ENCODE measurements at places on chromosomes 1 and 21.

GRCh38 chr1:199089393-199090122 is 450.7 kb downstream of the PTPRC start:
- peak; percentile 81 for DNase-seq

- DNase-seq, result no peak
These were observed 41.0 kb downstream of the KCND3 start for GRCh38 chr1:111948209-111949171.

DNA sequence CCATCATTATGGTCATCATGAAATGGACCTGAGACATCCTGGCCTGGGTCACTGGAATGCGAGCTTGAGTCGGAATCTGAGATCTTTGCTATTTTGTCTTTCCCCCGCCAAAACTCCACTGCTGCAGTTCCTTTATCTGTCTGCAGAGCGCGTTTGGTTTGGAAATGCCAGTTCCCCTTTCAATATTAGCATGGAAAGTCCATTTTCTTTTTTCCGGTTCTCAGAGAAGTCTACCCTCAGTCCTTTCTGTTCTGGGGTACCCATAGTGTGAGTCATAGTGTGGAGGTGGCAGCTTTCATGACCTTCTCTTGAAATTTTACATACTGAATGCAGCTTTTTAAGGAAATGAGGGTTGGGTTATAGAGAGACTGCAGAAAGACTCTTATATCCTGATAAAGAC is 14.6 kb downstream of the CACNA1E start:
- peak; percentile 58 for DNase-seq

DNA sequence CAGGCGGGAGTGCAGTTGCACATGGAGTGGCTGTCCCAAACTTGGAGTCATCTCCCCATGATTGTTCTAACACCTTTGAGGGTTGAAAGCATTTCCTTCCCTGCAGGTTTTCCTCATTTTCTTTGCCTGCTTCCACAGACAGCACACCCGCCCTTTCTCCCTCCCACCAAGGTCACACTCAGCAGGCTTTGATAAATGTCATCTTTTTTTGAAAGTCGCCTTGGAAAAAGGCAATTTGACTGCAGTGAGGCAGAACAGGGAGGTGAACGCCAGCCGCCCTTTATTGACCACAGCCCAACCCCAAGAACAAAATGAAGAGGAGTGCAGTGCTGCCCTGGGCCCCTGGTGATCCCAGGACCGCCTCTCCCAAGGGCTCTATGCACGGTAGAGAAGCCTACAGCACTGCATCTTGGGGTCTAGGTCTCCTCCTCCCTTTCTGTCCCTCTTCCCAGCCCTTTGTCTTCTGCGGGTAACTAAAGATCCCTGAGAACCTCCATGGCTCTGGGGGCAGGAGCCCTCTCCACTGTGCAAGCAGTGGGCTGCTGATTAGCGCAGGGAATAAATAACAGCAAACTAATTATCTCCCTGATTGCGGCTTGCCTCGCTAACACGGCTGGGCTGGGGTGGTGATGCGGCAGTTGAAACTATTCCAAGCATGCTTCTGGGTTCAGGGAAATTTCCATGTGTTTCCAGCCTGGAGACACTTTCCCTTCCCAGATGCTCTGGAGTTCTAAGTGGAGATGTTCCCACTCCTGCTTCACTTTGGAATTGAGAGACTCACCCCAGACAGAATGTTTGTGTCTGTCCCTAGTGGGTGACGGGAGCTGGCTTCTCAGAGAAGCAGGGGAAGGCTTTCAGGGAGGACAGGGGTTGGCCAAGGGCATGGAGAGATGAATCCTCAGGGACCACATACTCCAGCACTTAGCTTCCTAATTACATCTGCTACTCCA is 11.8 kb upstream of the AMIGO1 start:
- no peak for DNase-seq

- DNase-seq, result peak; percentile 48
These were observed 15.5 kb upstream of the CD247 start for GRCh38 chr1:167533851-167534300.

DNA sequence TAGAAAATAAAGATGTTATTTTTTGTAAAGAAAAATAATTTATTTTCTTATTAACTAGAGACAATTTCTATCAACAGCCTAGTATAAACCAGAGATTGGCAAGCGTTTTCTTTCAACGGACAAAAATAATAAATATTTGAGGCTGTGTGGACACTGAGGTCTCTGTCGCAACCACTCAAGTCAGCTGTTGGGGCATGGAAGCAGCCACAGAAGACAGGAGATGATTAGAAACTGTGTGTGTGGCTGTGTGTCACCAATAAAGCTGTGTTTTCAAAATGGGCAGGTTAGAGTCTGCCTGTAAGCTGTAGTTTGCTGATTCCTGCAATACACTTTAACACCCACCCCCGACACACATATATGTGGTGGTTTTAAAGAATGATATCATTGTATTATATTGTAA is 200.6 kb upstream of the HMCN1 start:
- DNase-seq, result peak; percentile 79

DNA sequence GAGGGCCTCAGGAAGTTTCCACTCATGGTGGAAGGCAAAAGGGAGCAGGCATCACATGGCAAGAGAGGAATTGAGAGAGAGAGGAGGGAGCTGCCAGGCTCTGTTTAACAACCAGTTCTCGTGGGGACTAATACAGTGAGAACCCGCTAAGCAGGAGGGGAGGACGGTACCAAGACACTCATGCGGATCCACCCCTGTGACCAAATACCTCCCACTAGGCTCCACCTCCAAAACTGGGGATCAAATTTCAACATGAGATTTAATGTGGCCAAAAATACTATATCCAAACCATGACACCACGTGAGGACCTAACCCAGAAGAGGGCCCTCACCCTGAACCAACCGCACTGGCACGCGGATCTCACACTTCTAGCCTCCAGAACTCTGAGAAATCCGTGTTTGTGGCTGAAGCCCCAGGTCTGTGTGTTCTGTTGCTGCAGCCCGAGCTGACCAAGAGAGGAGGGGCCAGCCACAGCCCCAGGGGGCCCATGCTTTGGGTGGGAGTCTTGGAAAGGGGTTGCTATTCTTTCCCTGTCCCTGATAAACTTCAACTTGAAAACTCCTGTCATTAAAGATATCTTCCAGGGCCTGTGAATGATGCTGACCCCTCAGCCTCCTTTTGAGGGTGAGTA is 32.0 kb downstream of the TRIM67 start:
- DNase-seq, result no peak

DNA sequence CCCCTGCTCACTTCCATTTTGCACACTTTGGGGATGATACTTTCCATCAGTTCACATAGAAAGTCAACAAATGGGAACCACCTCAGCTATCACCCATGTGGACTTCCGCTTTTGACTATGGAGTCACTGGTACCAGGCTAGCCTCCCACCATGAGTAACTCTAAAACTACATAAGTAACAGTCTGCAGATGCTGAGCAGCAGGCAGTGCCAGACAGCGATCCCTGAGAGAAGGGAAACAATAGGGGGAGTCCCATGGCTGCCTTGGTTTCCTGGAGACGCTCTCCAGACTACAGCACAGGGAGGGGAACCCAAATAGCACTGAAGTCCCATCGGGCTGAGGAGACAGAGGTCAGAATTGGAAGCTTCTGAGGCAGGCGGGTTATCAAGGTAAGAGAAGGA is 2.8 kb upstream of the TFF2 start:
- no peak for DNase-seq

DNA sequence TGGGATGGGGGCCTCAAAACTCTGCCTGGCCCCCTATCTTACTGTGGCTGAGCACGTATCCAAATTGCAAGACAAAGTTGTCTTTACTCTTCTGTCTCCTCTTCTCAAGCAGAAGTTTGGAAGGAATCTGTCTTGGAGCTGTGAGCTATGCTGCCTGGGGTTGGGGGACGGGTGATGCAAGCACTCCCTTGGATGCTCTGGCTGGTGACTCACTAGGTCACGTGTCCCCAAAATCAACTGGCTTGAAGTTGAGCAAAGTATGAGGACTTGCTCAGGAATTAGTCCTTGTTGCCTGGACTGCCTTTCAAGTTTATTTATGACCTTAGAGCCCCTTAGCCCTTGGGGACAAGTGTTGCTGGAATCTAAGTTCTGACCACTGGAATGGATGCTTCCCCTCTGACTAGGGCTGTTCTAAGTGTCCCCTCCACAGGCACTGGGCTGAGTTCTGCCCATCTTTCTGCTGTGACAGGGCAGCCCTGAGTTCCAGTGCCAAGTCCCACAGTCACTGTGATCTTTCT is 269.5 kb downstream of the HHAT start:
- DNase-seq, result peak; percentile 55

DNA sequence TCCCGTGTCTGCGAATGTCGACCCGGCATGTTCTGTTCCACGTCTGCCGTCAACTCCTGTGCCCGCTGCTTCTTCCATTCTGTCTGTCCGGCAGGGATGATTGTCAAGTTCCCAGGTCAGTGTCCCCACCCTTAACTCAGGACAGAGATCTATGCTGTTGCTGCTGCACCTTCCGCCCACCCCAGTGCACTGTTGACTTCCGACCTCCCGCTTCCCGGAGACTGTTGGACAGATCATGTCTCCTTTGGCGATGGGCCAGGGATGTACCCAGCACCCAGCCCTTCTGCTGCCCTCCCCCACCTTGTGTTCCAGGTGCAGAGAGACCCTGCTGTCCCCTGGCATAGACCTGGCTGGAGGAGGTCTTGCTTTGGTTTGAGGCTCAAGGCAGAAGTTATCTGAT is 41.3 kb downstream of the TNFRSF8 start:
- no peak for DNase-seq

DNA sequence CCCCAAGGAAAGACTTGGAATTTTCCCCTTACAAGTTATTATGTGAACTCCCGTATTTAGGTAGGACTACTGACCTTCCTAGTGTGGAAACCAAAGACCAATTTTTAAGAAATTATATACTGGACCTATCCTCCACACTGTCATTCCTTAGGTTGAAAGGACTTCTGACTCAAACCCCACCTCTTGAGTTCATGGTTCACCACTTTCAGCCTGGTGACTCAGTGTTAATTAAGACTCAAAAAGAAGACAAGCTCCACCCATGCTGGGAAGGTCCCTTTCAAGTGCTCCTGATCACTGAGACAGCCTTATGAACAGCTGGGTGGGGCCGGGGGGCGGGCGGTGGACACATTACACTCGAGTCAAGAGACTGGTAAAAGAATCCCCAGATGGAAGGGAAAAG is 113.2 kb downstream of the LRRC53 start:
- DNase-seq, result no peak

- no peak for DNase-seq
These were observed 8.3 kb downstream of the ELF3 start for GRCh38 chr1:202018468-202019234.

GRCh38 chr1:216984536-216984935 is 261.3 kb upstream of the ESRRG start:
- no peak for DNase-seq

- no peak for DNase-seq
These were observed 3.1 kb downstream of the BACE2 start for GRCh38 chr21:41170859-41171609.

DNA sequence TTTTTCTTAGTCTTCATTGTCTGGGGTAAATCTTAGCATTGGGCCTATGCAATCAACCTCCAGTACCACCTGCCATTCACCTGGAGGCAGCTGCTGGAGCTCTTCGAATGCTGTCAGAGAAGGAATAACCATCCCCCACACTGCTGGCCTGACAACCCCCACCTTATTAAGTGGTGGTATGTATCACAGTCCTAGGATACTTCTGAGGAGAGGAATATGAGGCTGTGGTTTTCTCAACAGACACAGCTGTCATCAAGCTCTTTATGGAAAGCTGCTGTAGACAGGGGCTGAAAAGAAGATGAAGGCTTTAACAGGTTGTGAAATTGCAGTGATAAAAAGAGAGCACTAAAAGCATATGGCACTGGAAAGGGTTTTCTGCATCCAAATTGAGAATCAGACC is 61.7 kb downstream of the TSEN15 start:
- DNase-seq, result no peak

- DNase-seq, result no peak
These were observed 6.6 kb upstream of the FMO3 start for GRCh38 chr1:171084091-171084490.

DNA sequence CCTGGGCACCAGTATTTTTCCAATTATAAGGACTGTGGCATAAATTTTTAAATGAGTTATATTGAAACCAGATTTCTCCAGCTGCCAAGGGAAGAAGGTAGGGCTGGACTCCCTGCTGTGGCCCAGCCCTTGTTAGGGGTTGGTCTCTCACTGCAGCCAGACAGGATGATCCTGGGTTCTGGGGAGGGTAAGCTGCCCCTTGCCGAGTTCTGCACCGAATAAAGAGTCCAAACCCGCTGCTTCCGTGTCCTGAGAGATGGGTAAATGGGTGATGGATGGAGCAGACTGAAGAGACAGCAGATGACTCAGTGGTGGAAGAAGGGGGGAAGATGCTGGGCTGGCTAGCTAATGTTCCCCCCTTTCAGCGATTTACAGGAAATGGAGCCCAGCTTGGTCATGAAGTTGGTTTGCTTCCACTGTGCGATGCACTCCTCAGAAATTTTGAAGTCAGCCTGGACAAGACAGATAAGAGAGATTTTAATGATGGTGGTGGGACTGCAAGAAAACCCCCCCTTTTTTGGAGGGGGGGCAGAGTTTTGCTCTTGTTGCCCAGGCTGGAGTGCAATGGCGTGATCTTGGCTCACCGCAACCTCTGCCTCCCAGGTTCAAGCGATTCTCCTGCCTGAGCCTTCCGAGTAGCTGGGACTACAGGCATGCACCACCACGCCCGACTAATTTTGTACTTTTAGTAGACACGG is 41.4 kb downstream of the YARS1 start:
- no peak for DNase-seq

DNA sequence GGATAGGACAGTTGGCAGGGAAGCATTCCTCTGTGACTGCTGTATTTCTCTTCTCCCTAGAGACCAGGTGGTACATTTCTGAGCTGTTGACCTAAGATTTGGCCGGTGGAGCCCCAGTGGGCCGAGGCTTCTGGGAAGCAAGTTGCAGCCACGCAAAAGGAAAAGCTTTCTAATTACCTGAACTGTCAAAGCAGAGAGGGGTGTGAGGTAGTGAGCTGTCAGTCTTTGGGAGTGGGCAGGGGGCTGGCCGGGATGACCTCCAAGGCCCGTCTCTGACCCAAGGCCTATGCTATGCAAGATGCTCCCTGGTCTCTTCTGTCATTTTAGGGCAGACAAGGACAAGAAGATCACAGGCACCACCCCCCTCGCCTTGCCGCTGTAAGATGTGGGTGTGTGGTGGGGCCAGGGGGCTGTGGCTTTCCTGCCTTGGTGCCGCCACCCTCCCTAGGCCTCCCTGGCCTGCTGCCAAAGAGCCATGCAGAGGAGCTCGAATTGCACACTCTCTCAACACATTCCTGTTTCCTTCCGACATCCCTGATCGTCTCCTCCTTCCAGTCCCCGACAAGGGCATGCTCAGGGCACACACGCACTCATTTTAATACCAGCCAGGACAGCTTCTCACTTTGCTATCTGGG is 7.7 kb downstream of the PADI1 start:
- no peak for DNase-seq
